ENCODE measurements at places on chromosomes 1 and 21.
A peak's percentile ranks its signal among the peaks of the same experiment; 100 is the strongest.

- no peak for DNase-seq
Measured at GRCh38 chr1:183553764-183554163, 36.5 kb downstream of the NCF2 start.

GRCh38 chr21:45507523-45507875 lies 34.7 kb downstream of the SLC19A1 start:
- no peak for DNase-seq

DNA sequence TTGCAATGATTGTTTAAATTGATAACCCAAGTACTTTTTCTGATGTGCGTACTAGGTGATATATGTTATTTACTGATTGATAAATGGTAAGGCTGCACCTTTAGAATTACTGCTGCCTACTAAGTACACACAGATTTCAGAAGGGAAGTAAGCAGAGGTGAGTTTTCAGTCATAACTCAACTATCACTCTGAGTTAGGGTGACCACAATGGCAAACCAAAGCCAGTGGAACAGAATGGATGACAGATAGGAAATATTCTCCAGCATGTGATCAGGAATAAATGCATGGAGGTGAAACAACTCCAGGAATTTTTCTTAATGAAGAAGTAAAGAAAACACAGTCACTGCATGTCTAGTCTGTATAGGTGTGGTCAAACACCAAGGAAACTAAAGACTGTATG lies 7.5 kb upstream of the KCNJ15 start:
- no peak for DNase-seq

DNA sequence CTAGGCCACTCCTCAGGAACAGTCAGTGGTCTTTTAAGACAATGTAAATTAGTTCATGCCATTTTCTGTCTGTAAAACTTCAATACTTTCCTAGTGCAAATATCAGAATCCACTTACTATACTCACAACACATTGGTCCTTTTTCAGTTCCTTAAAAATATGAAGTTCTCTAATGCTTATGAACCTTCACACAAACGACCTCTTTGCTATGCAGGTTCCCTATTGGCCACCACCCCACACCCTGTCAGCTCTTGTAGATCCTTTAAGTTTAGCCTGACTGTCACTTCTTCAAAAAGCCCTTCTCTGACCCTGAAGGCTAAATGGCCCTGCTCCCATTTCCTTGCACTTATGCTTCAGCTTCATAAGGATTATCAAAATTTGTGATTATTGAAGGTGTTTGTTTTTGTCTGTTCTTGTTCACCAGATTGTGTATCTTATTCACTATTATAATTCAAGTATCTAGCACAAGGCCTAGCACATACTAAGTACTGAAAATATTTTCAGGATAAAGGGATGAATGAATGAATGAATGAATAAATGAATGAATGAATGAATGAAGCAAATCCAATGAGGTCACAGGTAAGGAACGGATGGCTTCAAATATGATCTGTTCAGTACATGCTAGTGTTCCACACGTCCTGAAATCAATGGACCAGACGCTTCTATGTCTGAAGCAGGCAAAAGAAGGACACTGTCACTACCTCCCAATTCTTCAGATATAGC lies 373.9 kb downstream of the VAV3 start:
- peak; percentile 9 for DNase-seq

DNA sequence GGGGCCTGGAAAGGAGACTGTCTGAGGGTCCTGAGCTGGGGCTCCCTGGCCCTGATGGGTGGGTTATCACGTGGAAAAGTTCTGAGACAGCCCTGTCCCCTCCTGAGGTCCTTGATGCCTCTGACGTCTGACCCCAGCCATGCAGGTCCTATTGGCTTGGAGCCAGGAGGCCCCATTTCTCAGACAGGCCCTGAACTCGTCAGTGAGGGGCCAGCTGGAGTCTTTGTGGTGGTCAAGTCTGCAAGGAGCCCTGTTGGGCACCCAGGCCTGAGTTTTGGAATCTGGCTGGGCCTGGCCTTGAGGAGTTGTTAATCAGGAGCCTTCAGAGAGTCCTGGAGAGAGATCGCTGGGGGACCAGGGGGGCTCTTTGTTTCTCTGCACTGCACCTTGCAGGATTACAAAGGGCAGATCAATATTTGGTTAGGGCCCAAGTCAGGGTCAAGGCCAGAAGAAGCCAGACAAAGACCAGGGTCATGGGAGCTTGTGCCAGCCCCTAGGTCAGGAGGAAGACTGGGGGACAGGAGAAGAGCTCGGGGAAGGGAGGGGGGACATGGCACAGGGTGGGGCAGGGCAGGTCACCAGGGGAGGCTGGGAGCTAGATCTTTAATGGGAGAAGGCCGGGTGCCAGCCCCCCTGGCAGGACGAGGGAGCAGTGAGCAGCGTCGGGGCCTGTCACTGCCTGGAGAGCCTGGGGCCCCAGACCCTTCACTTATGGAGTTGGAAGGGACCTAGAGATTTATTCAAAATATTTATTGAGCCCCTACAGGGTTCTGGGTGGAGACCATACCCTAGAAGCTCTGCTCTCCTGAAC lies 83.2 kb downstream of the PTPRU start:
- no peak for DNase-seq

GRCh38 chr1:16907870-16908758 lies 12.3 kb downstream of the RNU1-2 start:
- no peak for DNase-seq

DNA sequence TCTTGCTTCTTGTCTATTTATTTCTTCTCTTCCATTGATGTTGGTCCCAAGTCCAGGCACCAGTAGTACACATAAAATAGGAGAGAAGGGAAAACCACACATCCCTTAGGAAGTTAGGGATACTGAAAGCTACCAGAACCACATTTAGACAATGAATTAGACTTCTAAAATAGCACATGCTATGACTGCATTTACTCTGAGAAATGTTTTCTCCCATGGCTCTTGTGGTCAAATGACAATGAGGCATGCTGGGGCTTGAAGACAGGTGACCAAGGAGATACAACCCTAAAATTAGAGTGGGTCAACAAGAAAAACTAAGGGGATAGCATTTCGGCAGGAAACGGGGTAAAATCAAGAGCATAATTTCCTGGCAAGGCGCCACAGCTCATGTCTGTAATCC lies 17.1 kb downstream of the MTOR start:
- DNase-seq: peak; percentile 7

GRCh38 chr21:25934771-25935224 lies 200.0 kb downstream of the GABPA start:
- DNase-seq: peak; percentile 21

DNA sequence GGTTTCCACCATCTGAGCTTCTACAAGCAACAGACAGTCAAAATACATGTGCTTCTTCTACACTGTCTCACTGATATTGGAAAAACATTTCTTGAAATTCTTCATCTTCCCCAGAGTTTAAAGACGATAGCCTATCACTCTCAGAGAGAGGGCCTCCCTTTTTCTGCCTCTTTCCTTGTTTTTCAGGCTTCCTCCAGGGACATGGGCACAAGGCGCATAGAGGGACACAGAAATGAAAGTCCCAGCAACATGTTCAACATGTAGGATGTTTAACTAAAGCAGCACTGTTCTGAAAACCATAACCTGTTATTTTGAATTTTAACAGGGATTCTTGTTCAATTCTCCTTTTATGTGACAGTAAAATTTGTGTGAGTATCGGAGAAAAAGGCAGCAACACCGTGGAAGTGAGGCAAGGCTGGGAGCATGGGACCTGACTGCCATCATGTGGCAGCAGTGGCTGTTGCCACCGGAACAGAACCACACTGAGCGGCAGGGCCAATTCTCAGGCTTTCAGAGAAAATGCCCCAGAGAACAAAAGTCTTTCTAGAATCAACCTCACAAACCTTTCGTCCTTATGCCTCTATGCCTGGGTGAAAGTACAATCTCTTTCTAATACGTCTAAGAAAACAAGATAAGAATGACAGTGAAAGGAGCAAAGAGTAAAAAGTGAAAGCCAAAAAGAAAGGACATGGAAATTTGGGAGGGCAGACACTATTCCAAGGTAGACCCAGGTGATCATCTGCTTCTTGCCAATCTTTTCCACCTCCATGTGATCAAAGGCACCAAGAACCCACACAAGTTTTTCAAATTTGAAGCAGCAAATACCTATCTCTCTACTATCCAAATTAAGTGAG lies 54.5 kb downstream of the PCNX2 start:
- no peak for DNase-seq

- DNase-seq: no peak
Measured at GRCh38 chr1:168550971-168551370, 7.2 kb upstream of the XCL2 start.

DNA sequence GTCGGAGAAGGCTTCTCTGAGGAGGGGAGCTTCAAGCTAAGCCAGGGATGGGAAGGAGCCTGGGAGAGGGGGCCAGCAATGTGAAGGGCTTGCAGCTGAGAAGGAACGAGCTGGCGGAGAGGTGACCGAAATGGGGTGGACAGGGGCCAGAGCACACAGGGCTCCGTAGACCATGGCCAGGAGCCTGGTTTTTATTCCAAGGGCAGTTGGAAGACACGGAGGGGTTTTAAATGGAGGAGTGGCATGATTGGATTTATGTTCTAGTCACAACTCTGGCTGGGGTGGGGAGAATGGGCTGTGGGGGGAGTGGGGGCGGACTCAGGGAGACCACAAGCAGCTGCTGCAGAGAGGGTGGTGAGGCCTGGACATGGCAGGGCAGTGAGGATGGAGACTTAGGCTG lies 5.1 kb upstream of the EPS8L3 start:
- no peak for DNase-seq

DNA sequence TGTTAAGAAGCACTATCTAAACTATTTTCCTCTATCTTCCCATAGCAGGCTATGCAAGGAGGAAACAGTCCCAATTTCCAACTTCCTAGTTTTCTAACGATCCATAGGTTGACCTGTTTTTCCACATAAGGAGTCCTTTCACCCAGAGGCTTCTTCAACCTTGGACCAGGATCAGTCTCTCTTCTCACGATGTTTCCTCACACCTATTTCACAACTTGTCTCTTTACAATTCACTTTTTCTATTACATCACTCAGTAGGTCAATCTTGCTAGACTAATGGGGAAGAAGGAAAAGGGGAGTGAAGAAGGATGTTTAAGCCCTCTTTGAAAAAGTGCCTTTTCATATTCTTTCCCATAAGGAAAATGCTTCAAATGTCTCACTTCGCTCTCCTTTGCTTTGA lies 15.9 kb downstream of the PALMD start:
- DNase-seq: no peak

DNA sequence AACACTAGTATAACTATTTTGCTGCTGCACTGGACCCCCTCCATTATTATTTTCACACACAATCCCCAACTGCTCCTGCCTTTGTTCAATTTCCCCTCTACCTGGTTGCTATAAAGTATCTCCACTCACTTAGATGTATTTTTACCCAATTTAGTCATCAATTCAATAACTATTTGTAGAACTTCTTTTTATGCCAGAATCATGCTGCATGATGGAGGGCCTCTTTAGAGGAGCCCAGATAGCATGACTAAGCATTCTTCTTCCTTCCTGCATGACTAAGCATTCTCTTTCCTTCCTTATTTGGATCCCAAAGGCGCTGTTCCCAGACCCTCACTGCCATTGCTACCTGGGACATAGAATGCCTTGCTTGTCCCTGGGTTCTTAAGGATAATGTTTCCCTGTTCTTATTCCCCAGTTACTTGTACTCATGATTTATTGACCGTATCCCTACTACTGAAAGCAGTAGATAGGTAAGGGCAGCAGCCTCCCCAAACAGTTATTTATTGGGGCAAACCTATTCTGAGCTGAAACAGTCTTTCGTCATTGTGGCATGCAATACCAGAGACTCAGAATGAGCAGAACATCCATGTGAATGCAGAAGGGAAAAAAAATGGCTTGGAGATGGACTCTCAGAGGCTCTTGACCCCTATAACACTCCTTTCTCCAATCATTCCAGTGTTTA lies 89.3 kb upstream of the AKT3 start:
- DNase-seq: no peak

- no peak for DNase-seq
Measured at GRCh38 chr21:34567604-34568155, 47.2 kb downstream of the RCAN1 start.

DNA sequence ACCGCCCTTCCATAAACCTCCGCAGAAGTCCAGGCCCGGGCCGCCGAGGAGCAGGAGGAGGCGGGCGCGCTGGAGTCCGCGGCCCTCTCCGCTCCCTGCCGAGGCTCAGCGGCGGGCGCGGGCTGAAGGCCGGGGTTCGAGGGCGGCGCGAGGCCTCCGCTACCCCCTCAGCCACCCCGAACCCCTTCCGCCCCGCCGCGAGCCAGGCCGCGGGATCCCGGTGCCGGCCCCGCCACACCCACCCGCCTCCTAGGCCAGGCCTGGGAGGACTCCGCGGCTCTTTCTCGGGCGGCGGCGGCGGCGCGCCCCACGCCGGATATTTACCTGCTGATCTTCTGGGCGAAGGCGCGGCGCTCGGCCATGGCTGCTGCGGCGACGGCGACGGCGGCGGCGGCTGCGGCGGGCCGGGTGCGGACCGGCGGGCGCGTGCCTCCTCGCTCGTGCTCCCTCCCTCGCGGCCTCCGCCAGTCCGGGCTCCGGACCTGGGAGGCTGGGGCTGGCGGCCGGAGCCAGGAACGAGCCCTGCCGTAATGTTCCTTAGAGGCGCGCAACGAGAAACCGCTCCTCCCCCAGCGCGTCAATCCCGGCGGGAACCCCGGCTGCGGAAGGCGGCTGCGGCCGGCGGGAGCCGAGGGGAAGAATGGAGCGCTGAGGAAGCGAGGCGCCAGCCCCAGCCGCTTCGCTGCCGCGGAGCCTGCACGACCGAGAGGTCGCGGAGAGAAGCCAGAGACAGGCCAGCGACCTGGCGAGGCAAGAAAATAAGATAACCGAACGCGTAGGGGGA lies at the start of gene DOCK7:
DOCK7 (minus strand) TSS at position 484 of the 784 bp plus-strand sequence; CDS start at position 362, 122 bp downstream.
- DNase-seq: peak; percentile 66

- no peak for DNase-seq
Measured at GRCh38 chr21:34834852-34835501, 166.2 kb downstream of the CLIC6 start.

DNA sequence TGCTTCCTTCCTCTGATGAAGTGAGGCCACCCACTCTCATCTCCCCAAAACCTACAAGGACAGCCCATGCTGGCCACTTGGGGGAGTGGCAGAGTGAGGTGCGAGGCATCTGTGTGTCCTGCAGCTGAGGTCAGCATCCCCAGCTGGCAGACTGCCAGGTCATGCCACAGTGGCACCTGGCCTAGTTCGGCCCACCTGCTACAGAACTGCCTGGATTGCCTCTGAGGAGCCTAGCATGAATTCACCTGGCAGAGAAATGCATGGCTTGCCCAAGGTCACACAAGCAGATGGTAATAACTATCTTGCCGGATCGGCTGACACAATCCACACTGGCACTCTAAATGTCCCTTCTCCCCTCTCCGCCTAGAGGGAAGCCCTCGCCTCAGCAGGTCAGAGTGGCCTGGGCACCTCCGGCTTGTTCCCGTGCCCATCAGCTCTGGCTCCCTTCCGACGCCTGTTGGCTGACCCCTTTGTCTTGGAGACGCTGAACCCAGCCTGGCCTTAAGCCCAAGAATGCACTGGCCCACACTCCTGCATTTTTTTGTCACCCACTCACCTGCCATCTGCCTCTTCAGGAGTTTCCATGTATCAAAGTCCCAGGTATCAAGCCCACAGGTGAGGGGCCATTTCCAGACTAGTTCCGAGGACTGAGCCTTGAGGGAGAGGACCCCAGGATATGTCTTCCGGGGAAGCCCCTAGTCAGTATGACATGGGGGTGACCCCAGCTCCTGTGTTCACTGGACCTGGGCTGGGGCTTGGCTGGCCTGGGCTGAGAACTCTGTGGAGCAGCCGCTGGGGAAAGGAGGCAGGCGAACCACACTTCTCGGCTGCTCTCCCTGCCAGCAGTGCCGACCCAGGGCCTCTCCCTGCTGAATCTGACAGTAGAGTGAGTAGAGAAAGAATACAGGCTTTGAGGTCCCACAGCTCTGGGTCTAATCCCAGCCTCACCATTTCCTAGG lies 21.7 kb downstream of the ECE1 start:
- DNase-seq: peak; percentile 80

- no peak for DNase-seq
Measured at GRCh38 chr1:89954401-89954800, 40.5 kb upstream of the ZNF326 start.
